DMS153 (cell line): ENCODE measurements at places on chromosomes 7 and 10.

GRCh38 chr7:137492889-137493288 is 149.4 kb upstream of the PTN start:
- DNase-seq: no peak

- no peak for DNase-seq
Measured at GRCh38 chr7:143129477-143129876, 2.4 kb upstream of the PIP start.

DNA sequence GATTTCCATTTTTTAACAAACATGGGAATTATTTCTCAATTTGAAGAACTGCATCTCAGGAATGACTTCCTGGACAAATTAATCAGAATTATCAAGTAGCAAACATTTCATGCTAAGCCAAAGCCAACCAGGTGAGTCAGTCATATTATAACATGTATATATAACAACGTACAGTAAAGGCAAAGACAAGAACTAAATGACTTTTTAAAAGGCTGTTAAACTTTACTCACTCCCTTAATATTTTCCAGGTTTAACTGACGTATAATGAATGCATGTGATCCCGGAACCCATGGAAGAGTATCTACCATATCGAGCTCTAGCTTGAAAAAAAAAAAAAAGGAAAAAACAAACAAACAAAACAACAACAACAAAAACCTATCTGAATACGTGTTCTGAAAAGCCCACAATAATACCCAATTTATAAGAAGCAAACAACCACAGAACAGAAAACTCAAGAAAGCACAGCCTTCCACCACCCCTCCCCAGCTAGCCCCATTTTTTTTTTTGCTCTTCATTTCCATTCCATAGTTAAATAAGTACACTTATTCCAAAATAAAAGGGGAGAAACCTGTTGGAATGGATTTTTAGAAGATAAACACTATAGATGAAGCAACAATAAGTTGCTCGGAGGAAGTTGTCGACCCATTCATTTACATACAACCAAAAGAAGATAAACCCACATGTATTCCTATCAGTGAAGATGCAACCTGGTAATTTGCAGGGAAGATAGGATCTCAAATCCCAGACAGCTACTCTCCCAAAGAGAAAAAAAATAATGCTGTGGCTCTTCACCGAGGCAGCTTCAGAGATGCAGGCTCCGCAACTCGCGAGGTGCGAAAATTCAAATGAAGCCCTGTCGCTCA is 537 bp downstream of the NAPEPLD start:
- DNase-seq: no peak

DNA sequence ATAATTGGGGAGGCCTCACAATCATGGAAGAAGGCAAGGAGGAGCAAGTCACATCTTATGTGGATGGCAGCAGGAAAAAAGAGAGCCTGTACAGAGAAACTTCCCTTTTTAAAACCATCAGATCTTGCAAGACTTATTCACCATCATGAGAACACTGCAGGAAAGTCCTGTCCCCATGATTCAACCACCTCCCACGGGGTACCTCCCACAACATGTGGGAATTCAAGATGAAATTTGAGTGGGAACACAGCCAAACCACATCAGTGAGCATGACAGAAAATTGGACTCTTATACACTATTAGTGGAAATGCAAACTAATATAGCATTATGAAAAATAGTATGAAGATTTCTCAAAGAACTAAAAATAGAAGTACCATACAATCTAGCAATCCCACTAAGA is 271.2 kb downstream of the MAGI2 start:
- no peak for DNase-seq

GRCh38 chr10:5356302-5356763 is 8.4 kb upstream of the UCN3 start:
- no peak for DNase-seq

DNA sequence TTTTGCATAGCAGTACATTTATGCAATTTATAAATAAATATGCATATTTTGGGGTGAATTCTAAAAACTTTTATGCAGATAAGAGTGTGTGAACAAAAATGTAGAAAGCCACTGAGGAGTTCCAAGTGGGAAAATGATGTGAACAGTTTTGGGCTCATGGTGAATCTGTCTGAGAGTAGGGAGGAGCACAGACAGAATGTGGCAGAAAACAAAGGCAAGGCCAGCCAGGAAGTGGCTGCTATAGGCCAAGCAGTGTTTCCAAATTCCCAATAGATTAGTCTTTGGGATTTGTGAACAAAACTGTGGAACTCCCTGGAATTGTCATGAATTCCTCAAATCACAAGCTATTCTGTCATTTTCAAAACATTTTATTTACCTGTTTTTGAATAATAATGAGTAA is 73.6 kb upstream of the AMPH start:
- no peak for DNase-seq

GRCh38 chr7:1400371-1400770 is 58.9 kb downstream of the MICALL2 start:
- no peak for DNase-seq

DNA sequence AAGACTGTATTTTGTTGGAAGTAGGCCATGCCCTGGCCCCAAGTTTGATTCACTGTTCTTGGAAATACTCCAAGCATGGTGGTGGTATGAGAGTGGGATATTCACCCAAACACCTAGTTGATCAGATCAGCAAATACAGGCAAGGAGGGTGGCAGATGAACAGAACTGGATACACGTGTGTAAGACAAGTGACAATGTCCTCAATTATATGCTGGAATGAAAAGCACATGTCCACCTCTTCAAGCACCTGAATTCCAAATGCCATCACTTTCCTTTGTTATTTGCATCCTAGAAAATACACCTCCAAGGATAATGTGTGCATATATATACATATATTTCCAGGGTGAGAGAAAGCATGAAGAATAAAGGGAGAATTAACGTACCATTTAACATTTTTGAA is 131.8 kb upstream of the ZEB1 start:
- DNase-seq: no peak

GRCh38 chr10:93766918-93767317 is 9.2 kb downstream of the LGI1 start:
- DNase-seq: no peak

DNA sequence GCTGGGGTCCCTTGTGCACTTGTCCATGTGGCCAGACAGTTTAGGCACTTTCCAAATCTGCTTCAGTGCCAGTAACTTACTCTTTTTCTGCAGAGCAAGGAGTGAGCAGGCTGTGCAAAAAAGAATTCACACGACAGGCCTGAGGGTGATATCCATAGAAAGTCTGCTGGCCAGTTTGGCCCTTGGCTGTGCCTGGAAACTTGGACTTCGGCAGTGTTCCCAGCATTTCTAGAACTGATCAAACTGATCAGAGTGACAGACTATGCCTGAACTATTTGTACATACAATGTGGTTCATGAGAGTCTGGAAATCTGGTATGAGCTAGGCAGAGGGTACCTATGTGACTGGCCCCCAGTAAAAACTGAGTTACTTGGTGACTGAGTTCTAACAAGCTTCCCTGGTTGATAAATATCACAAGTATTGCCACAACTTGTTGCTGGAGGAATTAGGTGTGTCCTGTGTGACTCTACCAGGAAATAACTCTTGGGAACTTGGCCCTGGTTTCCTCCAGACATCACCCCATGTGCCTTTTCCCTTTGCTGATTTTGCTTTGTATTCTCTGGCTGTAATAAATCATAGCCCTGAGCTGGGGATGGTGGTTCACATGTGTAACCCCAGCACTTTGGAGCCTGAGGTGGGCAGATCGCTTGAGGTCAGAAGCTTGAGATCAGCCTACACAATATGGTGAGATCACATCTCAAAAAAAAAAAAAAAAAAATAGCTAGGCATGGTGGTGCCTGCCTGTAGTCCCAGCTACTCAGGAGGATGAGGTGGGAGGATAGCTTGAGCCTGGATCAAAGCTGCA is 3.3 kb upstream of the DENND10 start:
- no peak for DNase-seq

DNA sequence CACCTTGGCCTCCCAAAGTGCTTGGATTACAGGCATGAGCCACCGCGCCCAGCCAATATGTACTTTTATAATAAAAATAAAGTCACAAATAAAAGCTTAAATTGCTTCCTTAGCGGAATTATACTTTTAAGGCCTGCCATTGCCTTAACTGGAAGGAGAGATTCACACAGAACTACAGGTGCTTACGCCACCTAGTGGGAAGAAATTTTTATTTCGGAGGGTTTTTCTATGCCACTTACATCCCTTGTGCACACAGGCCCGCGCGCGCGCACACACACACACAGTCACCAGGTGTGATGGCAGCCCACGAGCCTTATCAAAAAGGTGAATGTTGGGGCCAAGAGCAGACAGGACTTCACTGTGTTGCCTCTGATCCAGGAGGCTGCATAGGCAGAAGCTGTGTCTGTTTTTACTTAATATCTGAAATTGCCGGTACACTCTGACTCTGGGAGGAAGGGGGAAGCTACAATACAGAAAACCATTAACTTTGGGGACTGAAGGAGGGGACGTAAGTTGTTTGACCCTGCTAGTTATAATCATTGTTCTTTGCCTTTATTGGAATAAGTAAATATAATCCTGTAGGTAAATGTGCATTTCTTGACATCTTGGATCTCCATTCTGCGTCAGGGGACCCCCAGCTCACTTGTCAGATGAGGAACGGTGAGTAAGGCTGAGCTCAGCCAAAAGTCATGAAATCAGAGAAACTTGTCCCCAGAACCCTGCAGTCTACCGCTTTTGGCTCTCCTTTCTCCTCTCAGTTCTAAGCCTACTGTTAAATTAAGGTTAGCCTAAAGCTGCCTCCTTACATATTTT is 87.1 kb downstream of the SLC16A9 start:
- DNase-seq: no peak

DNA sequence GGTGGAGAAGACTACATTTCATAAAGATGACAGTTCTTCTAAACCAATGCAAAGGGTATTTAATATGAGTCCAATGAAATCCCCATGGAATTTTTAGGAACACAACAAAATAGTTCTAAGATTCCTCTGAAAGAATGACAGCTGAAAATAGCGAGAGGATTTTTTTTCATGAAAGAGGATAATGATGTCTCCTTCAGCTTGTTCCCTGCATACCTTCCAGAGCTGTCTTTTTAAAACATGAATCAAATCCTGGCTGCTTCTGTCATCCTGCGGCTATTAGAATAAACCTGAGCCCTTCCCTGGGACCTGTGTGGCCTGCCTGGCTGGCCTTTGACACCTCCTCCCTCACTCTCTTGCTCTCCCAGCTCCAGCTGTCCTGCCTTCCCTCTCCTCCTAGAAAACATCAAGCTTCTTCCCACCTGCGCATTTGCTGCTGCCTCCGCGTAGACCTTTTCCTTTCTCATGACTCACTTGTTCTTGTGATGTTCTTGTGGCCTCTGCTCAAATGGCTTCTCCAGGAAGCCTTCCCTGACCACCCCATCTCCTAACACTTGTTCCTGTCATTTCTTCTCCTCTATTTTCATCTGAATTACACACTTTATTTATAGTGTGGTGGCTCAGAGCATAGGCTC is 57.4 kb downstream of the EEPD1 start:
- DNase-seq: no peak

GRCh38 chr10:125811251-125811650 is 11.8 kb downstream of the UROS start:
- DNase-seq: no peak

DNA sequence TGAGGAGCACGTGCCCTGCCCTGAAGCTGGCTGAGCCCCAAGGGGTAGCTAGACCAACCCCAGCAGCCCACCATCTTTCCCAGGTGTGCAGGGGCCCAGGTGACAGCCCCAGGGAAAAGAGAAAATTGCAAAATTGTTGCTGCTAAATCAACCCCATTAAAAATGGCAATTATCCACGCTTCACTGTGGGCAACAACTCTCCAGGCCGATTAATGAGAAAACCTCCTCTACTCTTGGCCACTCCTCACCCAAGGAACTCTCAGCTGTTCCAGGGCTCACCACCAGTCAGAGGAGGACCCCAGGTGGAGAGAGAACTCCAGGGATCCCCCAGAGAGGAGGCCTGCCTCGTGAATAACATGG is 516.1 kb upstream of the MGMT start:
- DNase-seq: no peak

GRCh38 chr7:25515633-25516275 is 287.5 kb upstream of the NPVF start:
- DNase-seq: no peak

GRCh38 chr7:47511699-47512370 is 70.1 kb downstream of the TNS3 start:
- no peak for DNase-seq

DNA sequence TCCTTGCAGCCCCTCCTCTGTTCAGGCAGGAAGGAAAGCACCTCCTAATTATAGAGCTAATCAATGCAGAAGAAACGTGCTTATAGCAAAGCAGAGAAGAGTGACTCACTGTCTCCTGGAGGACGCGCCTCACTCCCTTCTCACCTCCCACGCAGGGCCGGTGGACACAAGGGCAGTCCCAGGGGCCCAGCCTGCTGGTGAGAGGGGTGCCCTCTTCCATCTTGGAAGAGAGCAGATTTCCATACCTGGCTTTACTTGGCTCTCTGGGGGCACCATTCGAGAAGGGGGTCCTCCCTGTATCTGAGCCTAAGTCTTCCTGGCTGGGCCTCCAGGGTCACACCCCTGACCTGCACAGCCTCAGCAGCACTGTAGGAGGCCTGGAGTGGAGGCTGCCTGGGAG is 55.8 kb downstream of the RASGEF1A start:
- no peak for DNase-seq

- DNase-seq: no peak
Measured at GRCh38 chr7:81029511-81029910, 110.7 kb upstream of the SEMA3C start.

DNA sequence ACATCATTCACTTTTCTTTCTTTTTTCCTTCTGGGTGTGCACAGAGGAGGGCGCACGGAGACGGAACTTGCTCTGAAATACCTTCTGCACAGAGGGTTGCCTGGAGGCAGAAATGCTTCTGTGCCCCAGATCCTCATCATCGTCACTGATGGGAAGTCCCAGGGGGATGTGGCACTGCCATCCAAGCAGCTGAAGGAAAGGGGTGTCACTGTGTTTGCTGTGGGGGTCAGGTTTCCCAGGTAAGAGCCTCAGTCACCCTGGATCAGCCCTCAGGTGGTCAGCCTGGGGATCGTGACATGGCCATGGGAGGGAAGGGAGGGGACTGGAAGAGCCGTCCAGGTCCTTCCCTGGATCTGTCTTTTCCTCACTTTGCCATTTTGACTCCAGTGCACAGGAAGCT is 33.6 kb downstream of the VWA2 start:
- no peak for DNase-seq
